ENCODE measurements at places on chromosomes 3 and 15.

DNA sequence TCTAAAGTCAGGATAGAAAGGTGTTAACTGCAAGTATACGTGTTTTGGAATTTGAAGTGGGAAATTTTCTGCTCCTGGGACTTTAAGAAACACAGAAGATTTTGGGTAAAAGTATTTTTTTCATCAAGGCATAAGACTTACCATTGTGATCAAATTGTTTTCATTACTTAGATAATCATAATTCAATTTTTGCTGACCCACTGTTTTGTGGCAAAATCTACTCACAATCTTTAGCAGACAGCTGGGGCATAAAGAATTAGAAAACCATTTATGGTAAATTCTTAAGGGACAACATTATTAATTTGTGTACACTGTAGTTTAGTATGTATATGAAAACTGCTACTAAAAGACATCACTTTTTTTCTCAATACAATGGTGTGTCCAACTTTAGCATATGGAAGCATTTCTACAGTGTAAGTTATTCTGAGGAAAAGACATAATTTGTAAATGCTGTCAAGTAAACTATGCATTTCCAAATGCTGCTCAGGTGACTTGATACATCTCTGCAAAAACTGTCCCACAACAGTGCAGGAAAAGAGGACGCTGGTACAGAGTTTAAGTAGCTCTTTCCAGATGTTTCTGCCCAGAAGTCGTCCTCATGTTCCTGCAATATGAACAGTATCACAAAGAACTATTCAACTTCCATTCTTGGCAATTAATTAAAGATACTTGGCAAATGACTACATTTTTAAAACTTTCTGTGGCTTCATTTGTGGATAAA is 52.3 kb downstream of the THSD4 start:
- no peak for DNase-seq

- DNase-seq, result peak; percentile 35
Measured at GRCh38 chr3:14508966-14509795, 31.0 kb downstream of the GRIP2 start.

DNA sequence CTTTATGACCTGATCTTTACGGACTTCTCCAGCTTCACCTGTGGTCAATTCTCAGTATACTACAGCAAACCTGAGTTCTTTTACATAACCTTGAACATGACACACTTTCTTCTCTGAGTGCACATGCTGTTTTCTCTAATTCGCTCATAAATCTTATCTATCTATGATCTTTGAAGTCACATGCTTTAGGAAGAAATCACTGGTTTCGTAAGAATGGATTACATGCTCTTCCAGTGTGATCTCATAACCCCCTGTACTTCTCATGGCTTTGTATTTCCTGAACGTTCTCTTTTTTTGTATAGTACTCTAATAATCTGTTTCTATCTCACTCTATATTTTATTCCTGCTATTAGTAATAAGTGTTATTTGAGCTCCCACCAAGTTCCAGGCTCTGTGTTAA is 1165.2 kb downstream of the TBL1XR1 start:
- no peak for DNase-seq

GRCh38 chr15:55738715-55739114 is 4.2 kb downstream of the PRTG start:
- DNase-seq, result no peak

- DNase-seq, result no peak
Measured at GRCh38 chr15:52923626-52924025, 133.5 kb upstream of the ONECUT1 start.

DNA sequence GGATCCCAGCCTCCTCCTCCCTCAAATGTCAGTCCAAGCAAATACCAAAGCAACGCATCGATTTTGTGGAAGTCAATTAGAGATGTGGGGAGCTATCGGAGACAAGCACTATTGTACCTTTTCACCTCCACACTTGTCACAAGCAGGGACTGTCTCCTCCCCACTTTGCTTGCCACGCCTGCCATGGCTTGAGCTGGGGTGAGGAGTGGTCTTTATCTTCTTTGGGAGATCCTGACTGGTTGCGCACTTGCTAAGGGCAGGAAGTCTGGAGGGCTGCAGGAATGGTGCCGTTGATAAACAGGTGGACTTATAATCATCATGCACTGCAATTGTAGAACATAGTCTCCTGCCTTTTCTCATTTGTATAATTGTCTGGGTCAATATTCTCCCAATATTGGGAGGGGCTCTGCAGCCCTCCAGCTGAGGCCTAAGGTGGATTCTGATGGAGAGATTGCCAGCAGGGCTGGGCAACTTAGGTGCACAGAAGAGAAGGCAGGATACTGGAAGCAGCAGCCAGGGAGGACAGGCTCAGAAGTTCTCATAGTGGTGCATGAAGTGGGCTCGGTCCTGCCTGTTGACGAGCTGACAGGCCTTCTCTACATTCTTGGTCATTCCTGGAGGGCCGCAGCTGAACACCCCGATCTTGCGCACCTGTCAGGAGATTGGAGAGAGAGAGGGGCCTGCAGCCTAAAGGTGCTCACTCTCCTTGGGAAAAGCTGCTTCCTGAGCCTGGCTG is 20.2 kb downstream of the DUOX2 start:
- DNase-seq, result no peak
